Cardiac septum (tissue), 1 donor: ENCODE measurements at places on chromosomes 2 and 18.
A peak's percentile ranks its signal among the peaks of the same experiment; 100 is the strongest.

GRCh38 chr2:170222298-170222697, 44.4 kb downstream of the MYO3B start:
- no peak for DNase-seq

GRCh38 chr2:240915526-240916341, 9.6 kb downstream of the CROCC2 start:
- peak; percentile 70 for DNase-seq

DNA sequence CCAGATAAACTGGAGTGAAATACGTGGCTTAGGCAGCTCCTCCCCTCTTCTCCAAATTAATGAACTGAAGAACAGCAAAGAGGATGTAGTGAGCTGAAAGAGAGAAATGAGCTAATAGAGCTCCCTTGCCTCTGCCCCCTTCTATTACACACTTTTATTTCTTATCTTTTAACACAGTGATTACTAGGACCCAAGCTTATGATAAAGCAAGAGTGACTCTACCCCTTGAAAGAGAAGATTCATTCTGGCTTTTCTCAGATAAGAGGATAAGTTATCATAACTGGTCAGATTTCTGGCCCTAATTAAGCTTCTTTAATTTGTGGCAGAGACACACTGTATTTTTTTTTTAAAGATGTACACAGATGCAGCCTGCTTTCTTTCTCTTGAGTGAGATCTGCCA, 102.2 kb downstream of the MSTN start:
- DNase-seq: no peak

DNA sequence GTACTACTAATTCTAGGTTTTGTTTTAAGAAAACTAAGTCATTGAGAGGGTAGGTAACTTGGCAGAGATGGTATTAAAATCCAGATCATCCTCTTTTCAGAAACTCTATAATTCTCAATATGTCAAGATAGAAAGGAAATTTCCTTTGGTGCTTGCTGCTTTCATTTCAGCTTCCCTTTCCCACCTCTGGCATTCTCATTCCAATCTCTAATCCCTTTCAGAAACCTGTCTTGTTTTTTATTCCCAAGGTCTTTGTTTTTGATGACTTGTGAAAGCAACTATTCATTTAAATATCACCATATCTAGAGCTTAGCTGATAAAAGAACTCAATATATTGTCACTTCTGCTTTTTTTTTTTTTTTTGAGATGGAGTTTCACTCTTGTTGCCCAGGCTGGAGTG, 242.8 kb upstream of the LRRTM1 start:
- DNase-seq: no peak

- DNase-seq: no peak
Measured at GRCh38 chr2:29477186-29477585, 362.0 kb downstream of the CLIP4 start.

GRCh38 chr2:105885456-105885855, 140.7 kb downstream of the NCK2 start:
- DNase-seq: no peak

DNA sequence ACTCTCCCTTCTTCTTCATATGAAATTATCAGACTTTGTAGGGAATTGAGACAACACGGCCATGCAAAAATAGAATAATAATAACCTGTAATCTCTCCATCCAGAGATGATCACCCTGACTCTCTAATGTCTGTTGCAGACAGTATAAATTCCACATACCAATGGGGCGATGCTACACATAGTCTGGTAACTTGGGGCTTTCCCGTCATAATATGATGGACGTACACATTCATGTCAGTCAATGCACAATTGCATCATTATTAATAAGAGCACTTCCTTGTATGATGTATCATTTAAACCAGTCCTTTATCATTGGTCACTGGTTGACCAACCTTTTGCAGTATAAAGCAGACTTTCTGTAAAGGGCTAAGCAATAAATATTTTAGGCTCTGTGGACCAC, 39.5 kb upstream of the SCLY start:
- DNase-seq: no peak

GRCh38 chr2:763766-764525, 86.7 kb upstream of the TMEM18 start:
- DNase-seq: no peak

DNA sequence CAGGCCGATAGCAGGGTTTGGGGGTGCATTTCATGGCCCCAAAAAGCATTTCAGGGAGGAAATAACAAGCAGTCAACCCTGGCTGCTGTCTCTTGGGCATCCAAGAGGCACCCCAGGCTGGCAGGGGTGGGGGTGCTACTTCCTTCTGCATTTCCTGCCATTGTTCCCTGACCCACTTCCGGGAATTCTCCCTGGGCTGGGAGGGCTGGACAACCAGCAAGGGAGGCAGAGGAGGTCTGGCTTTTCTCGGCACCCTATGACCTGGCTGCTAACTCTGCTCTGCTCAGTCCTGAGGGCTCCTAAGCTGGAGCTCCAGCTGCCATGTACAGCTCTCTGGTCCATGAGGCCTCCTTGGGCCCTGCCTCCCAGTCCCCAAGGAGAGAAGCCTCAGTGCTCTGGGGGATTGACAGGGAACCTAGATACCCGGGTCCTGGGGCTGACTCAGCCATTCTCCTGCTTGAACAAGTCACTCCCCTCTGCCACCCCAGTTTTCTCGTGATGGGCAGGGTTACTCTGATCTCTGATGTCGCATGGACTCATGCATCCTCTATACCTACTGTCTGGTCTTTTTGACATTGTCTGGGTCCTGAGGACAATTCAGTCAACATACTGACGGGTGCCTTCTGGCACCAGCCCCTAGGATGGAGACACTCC, 47.2 kb downstream of the DYSF start:
- peak; percentile 78 for DNase-seq

- no peak for DNase-seq
Measured at GRCh38 chr2:72350852-72351251, 203.2 kb upstream of the CYP26B1 start.

- DNase-seq: no peak
Measured at GRCh38 chr2:114651933-114652332, 209.5 kb downstream of the DPP10 start.

- no peak for DNase-seq
Measured at GRCh38 chr2:46230677-46231425, 66.4 kb upstream of the EPAS1 start.

GRCh38 chr2:241817126-241817820, 8.3 kb downstream of the NEU4 start:
- DNase-seq: peak; percentile 70

- DNase-seq: no peak
Measured at GRCh38 chr18:3879114-3879835, 429.3 kb downstream of the TGIF1 start.

- DNase-seq: no peak
Measured at GRCh38 chr2:182259629-182260150, 167.1 kb downstream of the PDE1A start.

DNA sequence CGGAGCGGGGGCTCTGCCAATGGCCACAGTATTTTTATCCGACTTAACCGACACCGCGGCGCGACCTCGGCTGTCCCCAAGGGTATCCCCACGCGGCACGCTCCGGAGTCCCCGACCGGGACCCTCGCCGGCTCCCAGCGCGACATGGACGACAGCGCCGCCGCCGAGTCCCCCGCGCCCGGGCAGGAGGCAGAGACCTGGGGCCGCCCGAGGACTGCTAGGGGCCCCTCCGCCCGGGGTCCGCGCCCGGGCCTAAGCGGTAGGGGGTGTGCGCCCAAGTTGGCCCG, 468 bp downstream of the UXS1 start:
- DNase-seq: no peak

GRCh38 chr2:96860065-96861029, 2.5 kb upstream of the ANKRD39 start:
- no peak for DNase-seq

DNA sequence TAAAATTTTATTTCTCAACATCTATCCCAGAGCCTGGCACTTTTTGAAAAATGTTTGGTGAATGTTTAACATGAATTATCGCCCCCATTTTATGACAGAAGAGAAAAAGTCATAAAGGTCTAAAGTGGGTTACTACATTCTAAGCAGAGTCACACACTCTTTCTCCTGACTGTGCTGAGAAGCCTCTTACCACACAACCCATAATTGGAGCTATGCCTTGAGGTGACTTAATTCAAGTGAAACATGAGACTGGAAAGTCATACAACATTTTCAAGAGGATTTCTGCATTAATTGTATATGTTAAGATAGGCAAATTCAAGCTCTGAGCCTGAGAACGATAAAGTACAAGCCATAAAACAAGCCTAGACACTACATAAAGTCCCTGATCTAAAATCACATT, 3.1 kb upstream of the DSEL start:
- DNase-seq: no peak

- no peak for DNase-seq
Measured at GRCh38 chr2:122764014-122764413, 1008.6 kb downstream of the TSN start.

DNA sequence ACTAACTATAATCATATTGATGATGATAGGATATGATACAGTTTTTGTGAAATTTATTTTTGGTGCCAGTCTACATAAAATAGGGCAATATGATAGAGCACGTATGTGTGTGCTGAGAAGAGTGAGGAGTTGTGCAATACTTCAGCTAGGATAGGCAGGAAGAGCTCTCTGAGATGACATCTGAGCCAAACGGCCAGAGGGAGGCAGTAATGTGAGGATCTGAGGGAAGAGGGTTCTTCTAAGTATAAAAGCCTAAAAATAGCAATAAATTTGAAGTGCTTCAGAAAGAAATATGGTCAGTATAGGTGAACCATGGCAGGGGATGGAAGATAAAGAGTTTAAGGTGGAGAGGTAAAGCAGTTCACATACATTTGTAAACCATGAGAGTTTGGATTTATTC, 102.5 kb downstream of the OLA1 start:
- DNase-seq: no peak

GRCh38 chr2:214006601-214007000, 404.3 kb upstream of the VWC2L start:
- no peak for DNase-seq

DNA sequence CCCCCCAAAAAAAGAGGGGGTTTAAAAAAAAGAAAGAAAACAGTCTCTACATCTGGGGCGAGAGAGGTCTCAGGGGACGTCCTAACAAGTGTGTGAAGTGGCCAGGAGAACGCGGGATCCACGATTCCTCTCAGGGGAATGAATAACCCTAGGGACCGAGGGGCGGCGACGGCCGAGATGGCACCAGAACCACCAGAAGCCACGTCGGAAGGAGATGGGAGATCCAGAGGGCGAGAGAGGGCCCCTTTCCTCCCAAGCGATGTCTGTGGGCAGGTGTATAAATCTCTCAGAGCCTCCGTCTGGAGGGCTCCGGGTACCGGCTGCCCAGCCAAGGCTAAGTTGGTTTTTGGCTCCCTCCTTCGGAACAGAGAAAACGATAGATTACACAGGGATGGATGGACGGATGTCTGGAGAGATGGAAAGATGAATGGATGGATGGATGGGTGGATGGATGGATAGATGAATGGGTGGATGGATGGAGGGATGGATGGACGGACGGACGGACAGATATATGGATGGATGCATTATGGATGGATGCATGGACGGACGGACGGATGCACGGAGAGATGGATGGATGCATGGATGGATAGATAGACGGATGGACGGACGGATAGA, 1.7 kb downstream of the EPHA4 start:
- DNase-seq: no peak

GRCh38 chr2:220795705-220796104, 776.4 kb downstream of the EPHA4 start:
- no peak for DNase-seq

DNA sequence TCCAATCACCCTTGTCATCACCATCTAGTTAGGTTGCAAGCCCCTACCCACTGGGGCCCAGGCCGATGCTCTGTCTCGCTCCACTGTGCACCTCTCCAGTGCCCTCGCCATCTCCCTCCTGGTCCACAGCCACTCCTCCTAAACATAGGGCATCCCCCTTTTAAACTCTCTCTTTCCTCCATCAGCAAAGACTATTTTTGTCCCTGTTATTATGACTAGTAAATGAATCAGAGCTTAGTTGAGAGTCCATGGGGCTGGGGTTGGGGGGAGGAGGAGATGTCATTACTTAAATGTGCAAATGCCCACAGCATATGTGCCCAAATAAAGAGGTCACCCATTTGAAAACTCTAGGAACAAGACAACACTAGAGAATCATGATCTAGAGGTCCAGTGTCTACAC, 167.4 kb downstream of the TRABD2A start:
- no peak for DNase-seq

DNA sequence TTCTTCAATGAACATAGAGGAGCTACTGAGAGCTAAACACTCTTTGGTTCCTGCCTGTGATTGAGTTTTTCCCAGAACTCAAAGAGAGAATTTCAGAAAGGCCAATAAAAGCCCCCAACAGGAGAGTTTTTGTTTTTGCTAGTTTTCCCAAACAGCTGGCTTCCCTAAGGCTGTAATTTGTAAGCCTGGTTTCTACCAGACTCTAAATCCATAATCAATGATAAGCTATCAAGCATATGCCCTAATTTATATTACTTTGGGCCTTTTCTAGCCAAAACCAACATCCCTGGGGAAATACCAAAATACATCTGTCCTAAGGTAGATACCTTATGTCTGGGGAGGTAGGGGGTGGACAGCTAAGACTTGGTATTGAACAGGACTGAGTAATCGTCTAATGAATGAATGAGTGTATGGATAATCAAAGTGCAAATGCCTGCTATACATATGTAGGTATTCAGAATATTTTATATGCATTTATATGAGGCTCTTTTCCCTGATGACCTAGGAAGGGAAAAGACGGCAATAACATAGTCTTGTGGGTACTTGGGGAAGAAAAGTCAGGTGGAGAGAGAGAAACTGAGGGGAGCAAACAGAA, 26.0 kb upstream of the APOB start:
- no peak for DNase-seq
